AG04449 (cell line): ENCODE measurements at places on chromosomes 16 and 17.

DNA sequence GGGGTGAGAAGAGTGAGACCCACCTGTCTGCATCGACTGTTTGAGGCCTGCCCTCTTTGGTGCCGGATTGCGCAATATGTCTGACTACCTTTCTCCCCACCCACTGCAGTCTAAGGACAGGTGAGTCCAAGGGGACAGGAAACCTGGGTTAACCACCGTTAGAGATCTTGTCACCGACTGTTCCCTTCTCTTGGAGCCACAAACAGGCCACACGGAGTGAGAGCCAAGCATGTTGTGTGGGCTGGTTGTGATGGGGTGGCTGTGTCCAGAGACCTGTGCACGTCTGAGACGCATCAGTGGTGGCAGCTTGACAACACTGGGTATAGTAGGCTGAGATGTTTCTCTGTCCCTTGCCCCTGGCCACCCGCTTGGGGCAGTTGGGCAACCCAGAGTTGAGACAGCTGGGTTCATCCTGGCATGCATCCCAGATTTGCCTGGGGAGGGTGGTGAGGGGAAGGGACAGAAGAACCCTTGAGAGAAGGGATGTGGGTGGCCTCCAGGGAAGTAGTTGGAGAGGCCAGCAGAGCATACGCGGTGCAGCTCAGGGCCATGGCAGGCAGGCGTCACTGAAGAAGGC is 21.4 kb downstream of the MPRIP start:
- no peak for DNase-seq

DNA sequence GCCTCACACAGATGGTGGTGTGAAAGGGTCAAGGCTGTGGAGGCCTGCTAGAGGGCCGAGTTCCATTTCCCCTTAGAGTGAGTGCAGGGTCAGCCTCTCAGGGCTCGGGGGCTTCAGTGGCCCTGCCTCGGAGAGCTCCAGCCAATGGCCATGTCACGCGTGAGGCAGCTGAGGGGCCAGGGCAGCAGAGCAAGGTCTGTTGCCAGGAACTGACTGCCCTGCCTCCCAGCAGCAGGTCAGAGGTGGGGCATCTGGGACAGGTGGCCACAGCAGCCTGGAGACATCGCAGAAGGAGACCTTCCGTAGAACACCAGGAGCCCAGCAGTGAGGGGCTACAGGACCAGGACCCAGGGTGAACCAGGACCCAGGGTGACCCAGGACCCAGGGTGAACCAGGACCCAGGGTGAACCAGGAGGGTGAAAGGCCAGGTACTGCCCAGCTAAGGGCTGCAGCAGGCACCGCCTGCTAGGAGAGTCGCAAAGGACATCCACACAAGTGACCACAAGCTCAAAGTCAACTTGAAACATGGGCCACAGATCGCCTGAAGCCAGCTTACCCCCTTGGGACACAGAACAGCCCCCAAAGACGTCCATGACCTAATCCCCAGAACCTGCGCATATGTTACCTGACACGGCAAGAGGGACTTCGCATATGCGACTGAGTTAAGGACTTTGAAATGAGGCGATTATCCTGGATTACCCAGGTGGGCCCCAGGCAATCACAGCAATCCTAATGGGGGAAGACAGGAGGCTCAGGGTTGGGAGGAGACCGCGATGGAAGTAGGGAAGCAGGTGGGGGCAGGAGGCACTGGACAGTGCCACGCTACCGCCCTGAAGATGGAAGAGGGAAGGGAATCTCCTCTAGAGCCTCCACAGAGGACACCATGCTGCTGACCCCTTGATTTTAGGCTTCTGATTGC is 4.8 kb upstream of the MEAK7 start:
- no peak for DNase-seq

DNA sequence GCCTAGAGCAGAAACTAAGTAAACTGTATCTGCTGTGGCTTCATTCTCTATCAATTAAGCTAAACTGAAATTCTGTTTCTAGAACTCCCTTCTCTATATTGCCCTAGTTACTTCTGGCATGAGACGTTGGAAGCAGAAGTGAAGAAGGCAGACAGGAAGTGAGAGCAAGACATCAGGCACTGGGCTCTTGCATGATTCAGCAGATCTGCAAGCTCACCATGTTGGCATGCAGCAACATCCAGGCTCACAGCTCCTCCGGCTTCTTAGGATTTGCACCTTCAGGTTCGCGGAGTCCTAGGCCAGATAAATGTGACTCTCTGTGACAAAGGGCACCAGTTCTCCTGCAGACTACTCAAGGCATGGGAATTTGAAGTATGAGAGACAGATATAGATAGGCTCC is 148.3 kb downstream of the CDH8 start:
- peak; percentile 63 for DNase-seq

DNA sequence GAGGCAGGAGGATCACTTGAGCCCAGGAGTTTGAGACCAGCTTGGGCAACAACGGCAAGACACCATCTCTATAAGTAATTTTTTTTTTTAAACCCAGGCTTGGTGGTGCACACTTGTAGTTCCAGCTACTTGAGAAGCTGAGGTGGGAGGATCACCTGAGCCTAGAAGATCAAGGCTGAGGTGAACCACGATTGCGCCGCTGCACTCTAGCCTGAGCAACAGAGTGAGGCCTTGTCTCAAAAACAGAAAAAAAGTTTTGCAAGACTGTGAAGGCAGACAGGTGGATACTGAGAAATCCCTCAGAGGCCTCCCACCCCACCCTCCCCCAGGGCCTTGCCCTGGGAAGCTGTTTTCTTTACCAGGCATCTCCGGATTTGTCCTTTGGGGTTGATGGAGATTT is 125.4 kb downstream of the MGAT5B start:
- no peak for DNase-seq

DNA sequence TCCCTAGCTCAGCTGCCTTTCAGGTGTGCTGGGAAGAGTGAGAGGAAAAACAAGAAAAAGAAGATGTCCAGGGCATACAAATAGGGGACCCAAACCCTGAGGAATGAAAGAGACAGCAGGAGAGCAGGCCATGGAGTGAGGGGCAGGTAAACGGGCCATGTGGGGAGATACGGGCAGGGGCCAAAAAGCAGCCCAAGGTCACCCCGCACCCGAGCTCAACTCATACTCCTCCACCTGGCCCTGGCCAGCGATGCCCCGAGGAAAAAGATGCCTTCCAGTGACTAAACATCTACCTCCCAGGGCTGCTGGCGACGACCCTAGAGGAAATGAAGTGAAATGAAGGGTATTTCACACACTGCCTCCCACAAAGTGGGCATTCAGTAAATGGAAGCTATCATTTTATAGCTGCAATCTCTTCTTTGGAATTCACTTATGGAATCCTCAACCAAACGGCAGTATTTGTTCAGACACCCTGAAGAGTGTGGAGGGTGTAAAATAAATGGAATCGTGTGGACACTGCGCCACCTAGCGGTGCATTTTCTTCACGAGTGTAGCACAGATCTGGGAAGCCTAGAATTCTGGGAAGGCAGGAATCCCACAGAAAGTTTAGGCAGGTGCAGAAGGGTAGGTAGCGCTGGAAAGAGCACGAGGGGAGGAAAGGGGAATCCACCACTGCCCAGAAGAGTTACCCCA is 14.9 kb downstream of the ELAC2 start:
- peak; percentile 40 for DNase-seq

DNA sequence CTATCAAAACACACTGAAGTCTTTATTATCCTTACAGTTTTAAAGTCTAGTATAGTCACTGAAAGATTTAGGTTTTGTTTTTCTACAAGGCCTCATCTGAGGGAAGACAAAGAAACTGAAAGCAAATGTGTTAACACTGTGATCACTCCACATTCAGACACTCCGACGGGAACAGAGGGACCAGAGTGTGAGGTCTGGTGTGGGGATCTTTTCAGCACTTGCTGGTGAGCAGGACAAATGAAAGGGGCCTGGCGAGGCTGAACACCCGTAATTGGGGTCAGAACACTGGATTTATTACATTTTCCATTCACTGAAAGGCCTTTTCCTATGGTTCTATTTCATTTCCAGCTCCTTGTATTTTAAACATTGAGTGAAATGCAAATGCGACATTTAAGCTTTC is 910.5 kb downstream of the CDH11 start:
- DNase-seq = no peak

DNA sequence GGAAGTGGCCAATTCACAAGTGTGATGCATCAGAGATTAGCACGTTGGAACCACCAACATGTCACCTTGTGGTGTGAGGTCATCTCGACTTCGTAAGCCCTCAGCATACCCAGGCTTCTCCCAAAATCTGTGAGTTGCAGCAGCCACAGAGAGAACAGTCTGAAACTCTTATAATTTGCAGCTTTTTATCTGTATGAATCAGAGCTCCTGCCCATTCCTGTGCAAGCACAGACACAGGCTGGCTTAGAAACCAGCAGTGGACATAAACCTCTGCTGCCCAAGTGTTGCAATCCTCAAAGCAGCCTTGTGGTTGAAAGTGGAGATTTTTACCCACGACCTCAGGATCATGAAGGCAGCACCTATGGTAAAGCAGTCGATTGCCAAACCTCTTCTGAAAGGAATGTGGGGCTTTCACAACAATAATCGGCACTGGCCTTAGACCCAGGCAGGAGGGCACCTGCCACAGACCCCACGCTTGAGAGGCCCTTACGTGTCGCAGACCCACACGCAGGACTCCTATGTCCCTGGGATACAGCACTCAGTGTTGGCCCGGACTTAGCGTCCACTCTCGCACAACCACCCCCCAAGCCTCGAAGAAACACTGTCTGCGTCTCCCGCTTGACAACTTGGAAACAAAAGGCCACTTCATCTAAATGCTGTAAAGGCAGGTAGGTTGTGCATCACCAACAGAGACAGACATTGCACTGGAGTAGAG is 24.5 kb upstream of the OSGIN1 start:
- DNase-seq = peak; percentile 64

DNA sequence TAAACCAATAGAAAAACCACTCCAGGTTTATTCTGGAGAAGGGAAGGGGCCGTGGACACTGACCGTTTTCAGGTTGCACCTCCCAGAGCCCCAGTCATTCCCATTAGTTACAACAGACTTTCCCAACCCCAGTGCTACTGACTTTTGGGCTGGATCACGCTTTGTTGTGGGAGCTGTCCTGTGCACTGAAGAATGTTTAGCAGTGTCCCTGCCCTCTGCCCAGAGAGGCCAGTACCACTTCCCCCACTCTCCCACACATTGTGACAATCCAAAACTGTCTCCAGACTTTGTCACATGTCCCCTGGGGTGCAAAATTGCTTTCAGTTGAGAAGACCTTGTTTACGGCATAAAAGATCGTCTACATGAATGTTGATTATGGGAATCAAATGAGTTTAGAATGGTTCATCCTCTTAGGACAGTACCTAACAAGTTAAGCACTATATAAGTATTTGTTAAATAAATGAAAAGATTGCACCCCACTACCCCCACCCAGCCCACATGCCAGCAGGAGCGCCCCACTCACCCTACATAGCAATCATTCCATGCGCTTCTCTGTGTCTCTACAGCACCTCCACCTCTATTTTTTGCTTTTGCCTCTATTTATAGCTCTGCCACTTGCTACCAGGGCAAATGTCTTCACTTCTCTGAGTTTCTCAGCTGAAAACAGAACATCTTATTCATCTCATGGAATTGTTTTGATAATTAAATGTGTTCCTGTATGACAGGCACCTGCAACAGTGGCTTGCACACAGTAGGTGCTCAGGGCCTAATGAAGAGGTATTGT is 104.9 kb downstream of the AXIN2 start:
- no peak for DNase-seq

- DNase-seq = no peak
Observed at GRCh38 chr17:40158438-40159013, 18.2 kb downstream of the CASC3 start.

- no peak for DNase-seq
Observed at GRCh38 chr16:3113765-3114479, 1.5 kb downstream of the ZNF205 start.

DNA sequence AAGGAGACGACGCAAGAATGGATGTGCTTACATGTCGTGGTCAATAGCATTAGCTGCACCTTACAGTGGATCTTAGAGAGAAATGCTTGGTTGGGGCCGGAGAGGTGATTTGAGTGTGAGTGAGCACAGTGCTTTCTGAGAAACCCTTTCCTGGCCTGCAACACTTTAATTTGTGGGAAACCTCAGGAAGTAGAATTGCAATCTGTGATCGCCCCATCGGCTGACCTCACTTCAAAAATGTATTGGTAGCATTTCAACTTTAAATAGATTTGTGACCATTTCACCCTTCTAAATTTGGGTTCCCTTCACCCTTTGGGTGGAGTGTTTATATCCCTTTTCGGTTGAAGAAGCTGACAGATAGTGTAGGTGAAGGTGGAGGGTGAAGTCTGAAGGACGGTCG is 13.2 kb downstream of the PRKCB start:
- no peak for DNase-seq

DNA sequence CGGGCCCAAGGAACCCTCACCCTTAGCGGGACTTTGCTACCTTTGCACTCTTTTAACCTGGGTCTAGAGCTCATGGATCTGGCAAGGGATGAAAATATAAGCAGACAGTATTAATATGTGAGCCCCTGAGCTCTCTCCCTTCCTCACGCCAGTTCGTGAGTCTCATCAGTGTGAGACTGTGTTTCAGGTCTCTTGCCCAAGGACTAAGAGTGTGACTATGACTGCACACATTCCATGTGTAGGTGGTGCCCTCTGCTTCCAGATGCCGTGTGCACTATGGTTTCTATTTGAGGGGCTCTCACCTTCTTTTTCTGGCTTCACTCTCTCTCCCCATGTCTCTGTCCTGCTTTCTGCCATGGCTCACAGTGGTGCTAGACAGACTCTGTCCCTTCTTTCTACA is 40.5 kb downstream of the DHRS7B start:
- DNase-seq = peak; percentile 7
